Hepatic stellate cell (primary cell): ENCODE measurements at places on chromosomes 7 and 10.

GRCh38 chr10:91519899-91520514 is 109.9 kb downstream of the HECTD2 start:
- no peak for DNase-seq

- DNase-seq: no peak
These were observed 15.8 kb upstream of the ACHE start for GRCh38 chr7:100911484-100911883.

DNA sequence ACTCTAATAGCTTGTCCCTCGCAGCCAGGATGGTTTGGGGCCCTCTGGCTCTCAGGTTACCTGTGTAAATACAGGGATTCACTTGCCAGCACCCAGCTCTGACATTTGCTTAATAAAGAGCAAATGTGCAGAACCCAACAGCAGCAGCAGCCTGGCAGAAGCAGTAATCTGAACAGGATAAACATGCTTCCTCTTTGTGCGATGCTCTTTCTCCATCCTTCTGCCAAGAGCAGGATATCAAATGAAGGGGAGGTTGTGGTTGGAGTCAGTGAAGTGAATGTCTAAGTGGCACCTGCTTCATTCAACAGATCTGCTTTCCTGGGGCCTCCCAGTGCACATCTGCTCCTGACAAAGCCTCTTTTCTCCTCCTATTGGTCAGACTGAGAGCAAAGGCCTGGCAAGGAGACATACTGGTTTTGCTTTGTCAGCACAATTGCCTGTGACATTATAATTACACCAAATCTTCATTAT is 130.3 kb downstream of the NRF1 start:
- no peak for DNase-seq

DNA sequence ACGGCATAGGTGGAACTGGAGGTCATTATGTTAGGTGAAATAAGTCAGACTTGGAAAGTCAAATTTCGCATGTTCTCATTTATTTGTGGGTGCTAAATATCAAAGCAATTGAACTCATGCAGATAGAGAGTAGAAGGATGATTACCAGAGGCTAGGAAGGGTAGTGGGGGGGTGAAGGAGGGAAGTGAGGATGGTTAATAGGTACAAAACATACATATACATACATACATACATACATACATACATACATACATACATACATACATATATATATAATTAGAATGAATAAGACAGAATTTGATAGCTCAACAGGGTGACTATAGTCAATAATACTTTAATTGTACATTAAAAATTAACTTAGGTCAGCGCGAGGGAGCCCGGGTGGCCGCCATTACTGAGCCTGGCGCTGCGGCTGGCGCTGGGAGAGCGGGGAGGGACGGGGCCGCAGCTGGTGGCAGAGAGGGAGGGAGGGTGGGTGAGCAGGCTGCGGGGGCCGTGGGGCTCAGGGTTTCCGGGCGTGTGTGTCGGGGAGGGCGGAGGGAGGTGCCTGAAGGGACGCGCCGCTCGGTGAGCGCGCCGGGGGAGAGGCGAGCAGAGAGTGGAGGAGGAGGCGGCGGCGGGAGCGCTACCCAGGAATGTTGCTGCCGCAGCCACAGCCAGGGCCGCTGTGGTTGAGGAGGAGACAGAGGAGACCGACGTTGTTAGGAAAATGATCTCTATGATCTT is 85.8 kb upstream of the EGFR start:
- DNase-seq: peak; percentile 53

DNA sequence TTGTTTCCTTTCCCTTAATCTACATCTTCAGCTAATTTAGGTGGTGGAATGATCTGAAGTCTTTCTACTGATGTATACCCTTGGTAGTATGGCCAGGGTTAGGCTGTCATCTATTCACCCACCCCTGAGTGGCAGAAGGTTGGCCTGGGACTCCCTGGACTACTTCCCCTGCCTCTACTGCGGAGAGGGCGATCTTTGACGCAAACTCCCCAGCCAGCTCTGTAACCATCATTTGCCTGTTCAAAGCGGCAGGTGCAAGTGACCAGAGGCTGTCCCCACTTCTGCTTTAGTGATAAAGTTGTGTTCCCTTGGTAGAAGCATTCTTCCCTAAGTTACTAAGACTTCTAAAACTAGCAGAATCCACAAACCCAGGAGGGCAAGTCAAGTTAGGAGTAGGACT is 70.8 kb upstream of the UNC5B start:
- no peak for DNase-seq

DNA sequence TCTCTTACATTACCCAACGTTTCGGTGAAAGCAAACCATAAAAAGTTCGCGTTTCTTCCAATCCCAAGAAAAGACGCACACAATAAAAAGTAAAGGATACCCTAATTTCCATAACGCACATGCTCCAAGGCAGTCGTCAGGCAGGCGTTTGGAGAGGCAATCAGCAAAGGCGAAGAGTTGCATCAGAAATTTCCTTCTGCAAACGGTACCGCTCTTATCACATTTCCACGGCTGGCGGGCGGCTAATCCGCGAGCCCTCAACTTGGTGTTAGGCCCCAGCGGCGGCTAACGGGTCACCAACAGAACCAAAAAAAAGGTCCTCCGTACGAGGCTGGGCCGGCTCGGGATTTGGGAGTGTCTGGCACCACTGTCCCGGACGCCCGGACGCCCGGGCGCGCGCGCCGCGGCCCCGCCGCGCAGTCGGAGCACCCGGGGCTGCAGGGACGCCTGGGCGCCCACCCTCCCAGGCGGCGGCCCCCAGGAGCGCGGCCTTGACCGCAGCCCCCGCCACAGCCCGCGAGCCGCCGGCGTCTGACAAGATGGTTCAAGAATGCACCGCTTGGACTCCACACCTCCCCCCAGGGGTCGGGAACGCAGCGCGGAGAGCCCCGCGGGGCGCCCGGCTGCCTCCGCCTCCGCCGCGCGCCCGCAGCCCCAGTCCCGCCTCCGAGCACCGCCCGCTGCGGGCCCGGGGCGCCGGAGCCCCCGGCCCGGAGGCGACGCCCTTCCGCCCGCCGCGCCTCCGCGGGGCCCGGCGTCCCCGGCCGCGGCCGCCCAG is 9.8 kb upstream of the GRB10 start:
- peak; percentile 60 for DNase-seq

- no peak for DNase-seq
These were observed 195.1 kb downstream of the EXOC4 start for GRCh38 chr7:133448012-133448411.

GRCh38 chr10:1464881-1465417 is 272.4 kb downstream of the ADARB2 start:
- DNase-seq: no peak

- DNase-seq: no peak
These were observed 31.6 kb upstream of the ZNF746 start for GRCh38 chr7:149529136-149529718.

DNA sequence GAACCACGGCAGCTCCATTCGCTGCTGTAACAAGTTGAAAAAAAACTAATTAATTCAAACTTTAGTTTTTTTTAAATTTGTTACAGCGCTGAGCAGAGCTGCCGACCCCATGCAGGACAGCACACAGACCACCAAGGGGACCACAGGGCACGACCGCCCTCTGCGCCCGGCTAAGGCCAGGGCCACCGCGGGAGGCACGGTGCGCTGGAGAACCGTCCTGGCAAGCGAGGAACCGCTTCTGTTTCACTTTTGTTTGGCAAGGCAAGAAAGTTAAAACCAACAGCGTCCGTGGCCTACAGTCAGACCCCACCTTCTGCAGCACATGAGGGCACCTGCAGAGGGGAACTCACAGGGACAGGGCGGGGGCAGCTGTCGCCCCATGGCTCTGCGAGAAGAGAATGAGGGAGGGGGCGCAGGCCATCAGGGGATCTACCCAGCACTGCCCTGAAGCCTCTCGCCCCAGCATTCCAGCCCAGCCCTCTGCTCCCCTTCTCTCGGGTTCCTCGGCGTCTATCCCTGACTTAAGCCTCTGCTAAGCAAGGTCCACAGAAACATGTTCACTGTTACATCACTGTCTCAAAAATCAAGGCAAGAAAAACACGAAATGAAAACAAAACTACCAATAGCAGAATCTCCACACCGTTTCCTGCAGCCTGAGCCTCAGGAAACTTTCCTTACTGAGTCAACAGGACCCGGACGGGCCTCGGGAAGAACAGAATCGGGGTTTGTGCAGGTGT is 204.4 kb downstream of the DIP2C start:
- DNase-seq: peak; percentile 37
